ENCODE measurements at places on chromosomes 3 and 15.

GRCh38 chr3:55203006-55203405 is 275.1 kb upstream of the LRTM1 start:
- peak; percentile 73 for DNase-seq

- DNase-seq = peak; percentile 3
Measured at GRCh38 chr3:33467786-33468185, 27.6 kb upstream of the UBP1 start.

GRCh38 chr15:90660195-90660998 is 56.7 kb upstream of the BLM start:
- DNase-seq = peak; percentile 89

DNA sequence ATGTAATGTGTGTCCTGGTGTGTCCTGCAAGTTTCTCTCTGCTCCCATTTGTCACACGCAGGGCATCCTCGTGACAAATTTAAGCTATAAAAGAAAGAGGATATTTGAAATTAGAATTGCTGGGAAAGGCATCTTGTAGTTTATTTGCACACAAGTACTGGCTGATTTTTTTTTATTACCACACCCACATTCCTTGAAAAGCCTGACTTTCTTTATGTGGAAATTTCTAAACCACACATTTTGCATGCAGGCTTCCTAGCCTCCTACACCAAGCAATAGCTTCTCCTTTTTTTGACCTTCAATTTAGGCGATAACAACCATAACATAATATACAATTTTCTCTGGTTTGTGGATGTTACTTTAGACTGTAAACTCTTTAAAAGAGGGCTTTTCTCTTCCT is 126.1 kb downstream of the SERPINI1 start:
- no peak for DNase-seq

- peak; percentile 95 for DNase-seq
Measured at GRCh38 chr3:172201870-172202236, 162.5 kb downstream of the FNDC3B start.

- peak; percentile 75 for DNase-seq
Measured at GRCh38 chr15:83283138-83283812, 1.2 kb downstream of the BNC1 start.

GRCh38 chr3:60528651-60529050 is 722.6 kb downstream of the FHIT start:
- DNase-seq = no peak

DNA sequence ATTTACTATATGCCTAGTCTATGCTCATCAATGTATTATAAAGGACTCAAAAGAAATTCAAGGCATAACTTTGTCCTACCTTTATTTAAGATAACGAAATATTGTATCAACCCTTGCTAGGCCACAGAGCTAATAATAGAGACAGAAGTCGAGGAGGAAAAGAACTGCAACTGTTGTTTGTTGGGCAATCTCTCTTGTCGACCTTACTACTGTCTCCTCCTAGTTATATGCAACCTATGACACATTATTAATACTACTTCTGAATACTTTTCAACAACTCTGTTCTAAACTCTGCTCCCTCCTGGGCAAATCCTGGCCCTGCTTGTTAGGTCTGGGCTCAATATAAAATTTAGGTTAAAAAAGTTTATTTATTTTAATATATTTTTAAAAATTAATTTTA is 24.6 kb downstream of the SPPL2A start:
- DNase-seq = no peak

DNA sequence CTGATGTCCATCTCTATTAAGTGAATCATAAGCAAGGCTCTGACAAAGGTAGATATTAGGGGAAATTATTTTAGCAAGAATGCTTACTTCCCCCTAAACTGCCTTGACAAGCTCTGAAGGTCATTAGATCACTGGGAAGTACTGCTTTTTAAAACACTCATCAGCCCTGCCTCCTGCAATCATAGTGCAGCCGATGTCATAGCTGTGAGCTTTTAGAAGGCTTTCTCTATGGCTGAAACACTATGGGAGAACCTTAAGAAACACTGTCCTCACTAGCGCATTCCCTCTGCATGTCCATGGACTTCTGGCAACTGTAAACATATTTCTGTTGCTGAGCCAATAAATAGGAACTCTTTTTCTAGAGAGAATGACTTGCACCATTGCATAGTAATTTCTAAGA is 38.7 kb upstream of the PTPRG start:
- DNase-seq = no peak

GRCh38 chr15:70210528-70210927 is 112.8 kb upstream of the TLE3 start:
- no peak for DNase-seq

DNA sequence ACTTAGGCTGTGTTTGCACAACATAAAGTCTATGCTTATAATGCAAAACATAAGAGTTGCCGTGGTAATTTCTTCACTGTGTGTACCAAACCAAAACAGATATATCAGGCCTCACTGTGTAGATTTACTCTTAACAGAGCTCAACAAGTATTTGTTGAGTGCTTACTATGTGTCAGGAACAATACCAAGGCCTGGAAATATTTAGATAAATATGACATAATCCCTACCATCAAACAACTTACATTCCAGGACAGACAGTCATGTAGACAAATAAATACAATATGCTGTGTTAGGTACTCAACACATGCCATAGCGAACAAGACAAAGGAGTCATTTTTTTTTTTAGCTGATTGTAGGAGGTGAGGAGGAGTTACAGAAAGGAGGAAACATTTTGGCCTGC is 554.0 kb downstream of the NSUN3 start:
- DNase-seq = no peak

GRCh38 chr3:195001961-195002861 is 268.7 kb downstream of the XXYLT1 start:
- peak; percentile 35 for DNase-seq

GRCh38 chr15:36645106-36645505 is 65.7 kb downstream of the CDIN1 start:
- DNase-seq = no peak

DNA sequence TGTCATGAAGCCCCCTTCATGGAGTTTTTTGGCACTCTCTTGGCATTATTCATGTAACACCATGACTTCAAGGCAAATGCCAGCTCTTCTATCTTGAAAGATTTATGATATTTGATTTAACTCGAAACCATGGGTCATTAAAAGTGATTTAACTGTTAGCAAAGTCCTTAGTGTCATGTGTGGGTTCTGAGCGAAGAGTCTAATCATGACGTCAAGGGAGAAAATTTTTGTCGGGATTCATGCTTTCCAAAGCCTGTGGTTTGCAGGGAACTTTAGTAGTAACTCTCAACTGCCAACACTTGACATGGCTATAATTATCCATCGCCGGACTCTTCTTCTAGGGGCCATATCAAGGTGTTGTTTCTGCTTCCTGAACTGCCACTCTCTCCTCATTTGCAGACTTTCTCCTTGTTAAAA is 11.5 kb downstream of the GXYLT2 start:
- DNase-seq = peak; percentile 58

GRCh38 chr3:67388738-67389137 is 265.7 kb downstream of the SUCLG2 start:
- no peak for DNase-seq

- DNase-seq = no peak
Measured at GRCh38 chr15:85525755-85526154, 145.4 kb downstream of the AKAP13 start.

DNA sequence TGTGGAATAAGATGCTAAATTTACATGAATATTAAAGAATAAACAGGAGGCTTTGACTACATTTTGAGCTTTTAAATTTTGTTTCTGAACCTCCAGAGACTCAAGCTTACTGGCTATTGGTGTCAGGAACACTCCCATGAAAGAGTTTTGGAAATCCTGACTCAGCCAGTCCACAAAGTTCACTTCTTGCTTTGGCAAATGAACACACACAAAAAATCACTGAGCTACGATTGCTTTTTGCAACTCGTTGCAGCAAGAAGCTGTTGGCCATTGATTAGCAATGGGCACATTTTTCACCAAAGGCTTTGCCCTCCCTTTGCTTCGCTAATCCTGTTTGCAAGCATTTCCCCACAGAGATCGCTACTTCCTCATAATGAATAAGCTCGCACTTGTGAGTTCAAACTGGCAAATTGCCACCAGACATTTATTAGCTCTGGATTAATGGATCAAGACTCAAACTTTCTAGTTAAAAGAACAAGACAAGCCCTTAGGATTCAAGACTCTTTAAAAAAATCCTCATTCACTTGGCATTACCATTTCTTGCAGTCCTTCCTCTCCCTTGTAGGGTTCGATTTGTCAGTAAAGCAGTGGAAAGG is 343.2 kb upstream of the ONECUT1 start:
- DNase-seq = no peak

GRCh38 chr3:152241142-152242017 is 27.3 kb upstream of the MBNL1 start:
- DNase-seq = no peak

- no peak for DNase-seq
Measured at GRCh38 chr3:127383656-127384179, 95.9 kb upstream of the PRR20G start.

DNA sequence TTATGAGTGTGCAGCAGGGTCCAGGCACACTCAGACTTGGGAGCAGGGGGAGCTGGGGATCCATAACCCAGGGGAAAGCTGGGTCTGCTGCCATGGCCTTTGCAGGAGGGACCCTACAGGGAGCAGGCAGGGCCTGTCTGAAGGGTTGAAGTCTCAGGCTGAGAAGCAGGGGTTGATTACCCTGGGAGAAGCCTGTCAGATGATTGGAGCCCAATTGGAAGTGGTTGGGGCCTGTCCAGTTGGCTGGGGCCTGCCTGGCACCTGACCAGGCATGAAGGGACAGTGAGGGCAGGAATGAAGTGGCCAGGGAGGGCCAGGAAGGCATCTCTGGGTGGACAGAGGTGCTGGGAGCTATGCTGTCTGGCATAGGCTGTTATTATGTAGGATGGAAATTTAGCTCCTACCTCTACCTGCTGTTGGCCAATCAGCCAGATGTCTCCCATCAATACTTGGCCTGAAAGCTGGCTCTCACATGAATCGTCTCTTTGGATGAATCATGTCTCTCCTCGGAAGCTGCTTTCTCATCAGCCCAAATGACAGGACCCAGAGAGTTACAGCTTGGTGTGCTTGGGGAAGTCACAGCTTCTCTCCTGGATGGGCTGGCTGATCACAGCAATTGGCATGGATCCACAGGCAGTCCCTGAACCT is 27.4 kb upstream of the SLCO2A1 start:
- peak; percentile 59 for DNase-seq

- no peak for DNase-seq
Measured at GRCh38 chr3:193938613-193939012, 197.3 kb upstream of the HES1 start.

DNA sequence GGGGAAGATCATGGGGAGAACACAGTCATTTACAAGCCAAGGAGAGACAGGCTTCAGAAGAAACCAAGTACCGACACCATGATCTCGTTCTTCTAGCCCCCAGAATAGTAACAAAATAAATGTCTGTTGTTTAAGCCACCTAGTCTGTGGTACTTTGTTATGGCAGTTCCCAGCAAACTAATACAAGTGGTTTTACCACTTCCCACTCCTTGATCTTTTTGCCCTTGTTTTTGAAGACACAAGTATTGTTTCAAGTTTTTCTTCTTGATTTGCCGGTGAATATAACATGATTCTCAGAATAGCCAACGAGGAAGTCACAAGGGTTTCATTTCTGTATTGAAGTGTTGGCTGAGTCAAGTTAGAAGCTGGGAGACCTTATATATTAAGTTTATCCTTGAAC is 220.3 kb downstream of the SOX2 start:
- DNase-seq = no peak

DNA sequence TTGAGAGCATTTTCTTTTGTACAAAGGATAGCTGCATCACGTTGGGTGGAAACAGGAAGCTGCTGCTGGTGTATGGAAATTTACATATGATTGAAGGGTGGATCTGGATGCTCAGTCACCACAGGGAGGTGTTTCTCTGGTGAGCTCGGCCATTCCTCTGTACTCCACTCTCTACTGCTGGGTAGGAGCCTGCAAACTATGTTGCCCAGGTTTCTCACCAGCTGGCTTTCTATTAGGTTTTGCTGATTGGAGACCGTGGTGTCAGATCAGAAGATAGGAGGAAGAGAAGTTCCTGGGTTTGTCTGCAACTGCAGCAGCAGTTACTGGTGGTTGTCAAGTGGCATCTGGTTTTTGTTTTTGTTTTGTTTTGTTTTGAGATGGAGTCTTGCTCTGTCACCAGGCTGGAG is 61.7 kb downstream of the TAMM41 start:
- no peak for DNase-seq

- DNase-seq = no peak
Measured at GRCh38 chr3:169774186-169774585, 990 bp downstream of the MYNN start.

GRCh38 chr3:164208048-164208447 is 870.2 kb downstream of the SI start:
- no peak for DNase-seq

DNA sequence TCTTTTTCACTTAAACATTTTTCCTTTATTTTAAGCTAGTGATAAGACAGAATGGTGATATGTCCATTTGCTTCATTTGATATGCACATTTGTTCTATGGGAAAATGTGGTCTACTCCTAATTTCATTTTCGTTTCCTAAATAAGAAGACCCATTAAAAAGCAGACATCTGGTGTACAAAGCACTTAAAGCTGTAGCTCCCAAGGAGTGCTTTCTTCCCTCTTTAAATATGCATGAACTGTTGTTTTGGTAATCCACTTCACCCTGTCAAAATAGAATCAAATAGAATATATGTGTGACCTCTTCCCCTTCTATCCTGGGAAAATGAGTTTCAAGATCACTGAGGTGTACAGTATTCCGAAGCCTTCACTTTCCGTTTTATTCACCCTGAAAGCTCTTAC is 182.8 kb downstream of the ROBO2 start:
- no peak for DNase-seq

DNA sequence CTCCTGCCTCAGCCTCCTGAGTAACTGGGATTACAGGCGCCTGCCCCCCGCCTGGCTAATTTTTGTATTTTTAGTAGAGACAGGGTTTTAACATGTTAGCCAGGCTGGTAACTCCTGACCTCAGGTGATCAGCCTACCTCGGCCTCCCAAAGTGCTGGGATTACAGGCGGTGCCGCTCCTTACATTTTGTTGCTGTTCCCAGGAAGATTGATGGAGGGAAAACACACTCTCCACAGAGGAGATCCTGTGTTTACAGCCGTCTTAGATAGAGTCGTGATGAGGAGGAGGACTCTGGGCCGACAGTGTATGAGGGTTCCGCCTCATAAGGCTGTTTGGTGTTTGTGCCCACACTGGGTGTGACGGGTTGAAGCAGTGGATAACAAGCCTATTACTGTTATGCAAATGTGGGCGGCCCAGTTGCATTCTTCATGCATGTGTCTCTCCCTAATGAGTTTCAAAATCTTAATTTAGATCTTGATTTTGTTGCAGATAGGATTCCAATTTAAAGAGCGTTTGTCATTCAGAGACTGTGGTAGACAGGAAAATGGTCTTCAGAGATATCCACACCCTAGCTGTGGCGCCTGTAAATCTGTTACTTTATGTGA is 60.0 kb downstream of the APBA2 start:
- DNase-seq = no peak

DNA sequence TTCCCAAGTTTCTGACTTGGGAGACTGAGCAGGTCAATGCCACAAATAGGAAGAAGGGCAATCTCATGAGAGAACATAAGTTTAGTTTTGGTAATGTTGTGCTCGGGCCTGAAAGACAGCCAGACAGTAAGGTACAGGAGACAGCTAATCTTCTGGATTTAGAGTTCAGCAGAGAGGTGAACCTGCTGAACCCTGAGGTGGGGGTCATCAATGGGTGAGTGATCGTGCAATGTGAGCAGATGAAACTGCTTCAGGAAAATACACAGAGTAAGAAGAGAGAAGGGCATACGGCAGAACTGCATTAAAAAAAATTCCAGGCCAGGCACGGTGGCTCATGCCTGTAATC is 23.3 kb downstream of the RUBCN start:
- no peak for DNase-seq

- DNase-seq = no peak
Measured at GRCh38 chr3:178386880-178387279, 149.4 kb upstream of the KCNMB2 start.

- DNase-seq = no peak
Measured at GRCh38 chr3:184126006-184126405, 9.2 kb upstream of the EIF2B5 start.
